Activated T-helper 9 cell treated with anti-CD3 and anti-CD28 coated beads, Interleukin-2, amount 50 U/mL, for 16 hours (primary cell): ENCODE measurements at places on chromosomes 3 and 15.

GRCh38 chr3:142210144-142210543 is 15.2 kb downstream of the GK5 start:
- DNase-seq: no peak

DNA sequence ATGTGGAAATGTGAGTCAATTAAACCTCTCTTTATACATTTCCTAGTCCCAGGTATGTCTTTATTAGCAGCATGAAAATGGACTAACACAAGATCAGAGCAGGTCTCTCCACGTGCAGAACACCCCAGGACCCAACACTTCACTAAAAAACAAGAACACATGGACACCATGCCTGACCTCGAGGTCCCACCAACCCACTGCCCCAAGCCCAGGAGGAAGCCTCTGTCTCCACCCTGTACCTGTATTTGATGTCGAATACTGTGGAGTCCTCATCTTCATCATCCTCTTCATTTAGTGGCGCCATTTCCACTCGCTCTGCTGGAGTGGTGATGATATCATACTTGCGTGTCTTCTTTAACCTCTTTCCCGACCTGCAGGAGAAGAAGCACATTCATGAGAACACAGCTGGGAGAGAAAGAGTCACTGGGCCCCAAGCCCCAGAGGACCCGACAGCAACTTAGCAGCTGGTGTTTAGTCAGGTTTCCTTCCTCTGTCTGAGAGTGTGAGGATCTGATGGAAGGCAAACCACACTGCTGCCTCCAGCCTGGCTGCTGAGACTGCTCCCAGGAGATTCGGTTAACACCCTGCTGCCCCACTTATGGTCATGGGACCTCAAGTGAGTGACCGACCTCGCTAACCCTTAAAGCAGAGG is 25.5 kb downstream of the FAM174B start:
- DNase-seq: no peak

- no peak for DNase-seq
Measured at GRCh38 chr3:128815318-128816064, 63.9 kb upstream of the ACAD9 start.

GRCh38 chr3:104411757-104412156 is 955.0 kb upstream of the ALCAM start:
- no peak for DNase-seq
